ENCODE measurements at places on chromosomes 5 and 9.

DNA sequence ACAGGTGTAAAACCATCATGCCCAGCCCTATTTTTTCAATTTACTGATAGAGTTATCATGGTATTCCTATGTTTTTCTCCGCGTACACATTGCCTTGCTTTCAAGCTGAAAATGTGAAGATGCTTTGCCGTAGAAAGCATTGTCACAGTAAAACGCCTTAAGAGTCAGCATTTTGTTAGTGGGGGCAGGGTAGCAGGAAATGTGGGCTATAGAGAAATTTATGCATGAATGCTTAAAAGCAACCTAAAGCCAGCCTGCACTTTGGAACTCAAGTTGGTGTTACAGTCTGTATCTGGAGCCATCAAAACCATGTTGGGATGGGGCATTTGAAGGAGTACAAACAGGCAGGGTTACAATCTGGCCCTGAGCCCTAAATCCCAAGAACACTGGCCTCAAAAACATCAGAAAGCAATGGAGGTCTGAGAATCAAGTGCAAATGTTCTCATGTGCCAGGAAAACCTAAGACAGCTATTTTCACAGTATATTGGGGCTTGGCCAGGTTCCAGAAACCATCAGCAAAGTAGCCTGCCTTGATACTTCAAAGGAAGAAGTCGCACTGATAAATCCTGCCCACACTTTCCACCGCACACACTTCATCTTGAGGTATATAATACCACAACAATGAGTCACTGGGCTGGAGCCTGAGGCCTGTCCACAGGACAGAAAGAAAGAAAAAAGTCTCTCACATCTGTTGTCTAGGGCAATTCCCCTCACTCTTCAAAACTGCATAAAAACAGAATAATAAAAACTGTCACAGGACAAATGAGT is 313.8 kb downstream of the ENC1 start:
- no peak for DNase-seq

DNA sequence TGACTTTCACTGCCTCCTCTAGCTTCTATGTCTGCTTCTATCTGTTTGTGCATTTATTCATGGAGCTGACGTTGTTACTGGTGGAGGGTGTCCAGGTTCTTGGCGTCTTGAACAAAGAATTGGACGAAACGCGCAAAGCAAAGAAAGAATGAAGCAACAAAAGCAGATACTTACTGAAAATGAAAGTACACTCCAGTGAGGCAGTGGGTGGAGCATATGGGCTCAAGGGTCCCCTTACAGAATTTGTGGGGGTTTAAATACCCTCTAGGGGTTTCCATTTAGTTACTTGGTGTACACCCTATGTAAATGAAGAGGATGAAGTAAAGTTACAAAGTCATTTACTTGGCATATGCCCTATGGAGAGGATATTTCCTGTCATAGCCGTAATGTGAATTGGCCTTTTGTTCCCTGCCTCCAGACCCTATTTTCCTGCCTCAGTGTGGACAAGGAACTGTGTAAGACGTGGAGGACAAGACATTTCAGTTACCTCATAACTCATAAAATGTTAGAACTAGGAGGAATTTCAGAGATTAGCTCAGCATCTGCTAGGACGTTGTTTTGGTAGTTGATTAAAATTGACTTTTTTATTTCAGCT is 3.1 kb downstream of the POLR3G start:
- DNase-seq: no peak

DNA sequence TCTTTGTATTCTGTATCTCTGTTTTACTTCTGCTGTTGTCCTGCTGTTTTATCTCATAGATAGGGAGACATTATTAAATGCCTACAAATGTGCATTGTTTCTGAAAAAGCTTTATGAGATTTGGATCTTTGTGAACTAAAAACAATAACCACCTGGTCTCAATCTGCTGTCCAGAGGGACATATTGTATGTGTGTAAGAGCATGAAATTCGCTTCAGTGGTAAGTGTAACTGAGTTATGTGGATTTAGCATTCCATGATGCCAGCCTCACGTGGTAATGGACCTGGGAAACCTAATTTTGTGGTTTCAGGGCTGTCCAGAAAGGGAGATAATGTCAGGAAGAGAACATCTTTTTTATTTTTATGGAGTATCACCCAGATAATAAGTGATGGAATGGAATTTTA is 119.3 kb downstream of the GDNF start:
- no peak for DNase-seq

GRCh38 chr5:137389042-137389441 is 110.1 kb downstream of the SPOCK1 start:
- no peak for DNase-seq

GRCh38 chr9:113151696-113152630 is 1.2 kb downstream of the SLC31A2 start:
- peak; percentile 51 for DNase-seq

- DNase-seq: no peak
Measured at GRCh38 chr5:167999182-167999581, 292.3 kb upstream of the WWC1 start.

DNA sequence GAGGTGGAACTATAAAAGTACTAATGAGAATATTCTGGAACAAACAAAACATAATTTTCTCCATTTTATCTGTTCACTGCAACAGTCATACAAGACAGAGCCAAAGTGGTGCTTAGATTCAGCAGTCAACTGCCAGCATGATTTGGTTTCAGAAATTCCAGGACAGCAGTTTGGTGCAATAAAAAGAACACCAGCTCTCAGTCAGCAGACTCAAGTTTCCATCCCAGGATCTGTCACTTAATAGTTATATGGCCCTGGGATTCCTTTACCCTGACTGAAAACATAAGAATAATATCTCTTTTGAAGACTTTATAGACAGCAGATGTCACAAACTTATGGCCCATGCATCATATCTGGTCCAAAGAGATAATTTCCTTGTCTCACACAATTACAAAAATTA is 92.8 kb upstream of the RASEF start:
- DNase-seq: no peak

- no peak for DNase-seq
Measured at GRCh38 chr9:70135176-70135575, 91.5 kb downstream of the MAMDC2 start.

GRCh38 chr9:100401042-100401441 is 25.9 kb upstream of the MSANTD3 start:
- DNase-seq: no peak

DNA sequence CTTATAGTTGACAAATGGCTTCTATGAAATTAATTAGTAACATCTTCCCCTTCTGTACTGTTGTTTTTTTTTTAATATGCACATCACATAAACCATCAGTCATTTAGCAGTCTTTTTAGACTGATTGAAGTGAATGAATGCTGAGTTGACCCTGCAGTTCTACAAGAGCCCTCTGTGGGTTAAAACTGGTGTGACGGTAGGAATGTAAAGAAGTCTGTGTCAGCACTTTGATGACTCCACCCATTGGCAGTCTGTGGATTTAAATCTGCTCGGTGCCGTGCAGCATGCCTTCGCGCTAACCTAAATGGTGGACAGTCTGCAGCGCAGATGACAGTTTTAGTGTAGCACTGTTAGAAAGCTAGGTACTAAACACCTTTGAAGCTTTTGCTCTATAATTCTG is 3.1 kb downstream of the GTF3C4 start:
- DNase-seq: no peak

- DNase-seq: no peak
Measured at GRCh38 chr5:148492351-148492750, 108.6 kb downstream of the FBXO38 start.

DNA sequence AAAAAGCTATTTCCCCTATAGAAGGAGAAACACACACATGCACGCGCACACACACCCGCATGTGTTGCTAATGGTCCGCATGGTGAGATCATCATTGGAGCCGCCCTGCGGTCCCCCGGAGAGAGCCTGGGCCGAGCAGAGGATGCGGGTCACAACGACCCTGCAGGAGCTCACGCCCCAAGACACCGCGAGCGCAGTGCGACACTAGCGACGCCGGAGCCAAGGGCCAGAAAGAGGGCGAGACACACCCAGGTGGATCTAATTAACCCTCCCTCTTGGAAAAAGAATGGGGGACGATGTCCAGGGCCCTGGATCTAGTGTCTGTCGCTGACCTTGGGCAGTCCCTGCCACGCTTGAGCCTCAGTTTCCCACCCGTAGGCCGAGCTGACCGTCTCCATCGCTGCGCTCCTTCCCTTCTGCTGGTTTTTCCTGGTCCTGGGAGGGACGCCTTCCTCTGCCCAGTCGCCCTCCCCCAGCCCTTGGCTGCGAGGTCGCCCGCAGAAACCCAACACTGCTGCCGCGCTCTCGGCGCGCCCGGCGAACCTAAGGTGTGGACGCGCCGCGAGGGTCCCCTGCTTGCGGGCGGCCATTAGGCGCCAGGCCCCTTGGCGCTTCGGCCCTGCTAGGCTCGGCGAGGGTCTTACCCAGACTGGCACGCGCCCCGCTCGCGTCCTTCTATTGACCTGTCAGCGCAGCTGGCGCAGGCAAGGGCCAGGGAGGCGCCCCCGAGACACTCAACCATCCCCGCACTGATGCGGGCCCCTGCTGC is 47.5 kb upstream of the RNF20 start:
- peak; percentile 87 for DNase-seq

DNA sequence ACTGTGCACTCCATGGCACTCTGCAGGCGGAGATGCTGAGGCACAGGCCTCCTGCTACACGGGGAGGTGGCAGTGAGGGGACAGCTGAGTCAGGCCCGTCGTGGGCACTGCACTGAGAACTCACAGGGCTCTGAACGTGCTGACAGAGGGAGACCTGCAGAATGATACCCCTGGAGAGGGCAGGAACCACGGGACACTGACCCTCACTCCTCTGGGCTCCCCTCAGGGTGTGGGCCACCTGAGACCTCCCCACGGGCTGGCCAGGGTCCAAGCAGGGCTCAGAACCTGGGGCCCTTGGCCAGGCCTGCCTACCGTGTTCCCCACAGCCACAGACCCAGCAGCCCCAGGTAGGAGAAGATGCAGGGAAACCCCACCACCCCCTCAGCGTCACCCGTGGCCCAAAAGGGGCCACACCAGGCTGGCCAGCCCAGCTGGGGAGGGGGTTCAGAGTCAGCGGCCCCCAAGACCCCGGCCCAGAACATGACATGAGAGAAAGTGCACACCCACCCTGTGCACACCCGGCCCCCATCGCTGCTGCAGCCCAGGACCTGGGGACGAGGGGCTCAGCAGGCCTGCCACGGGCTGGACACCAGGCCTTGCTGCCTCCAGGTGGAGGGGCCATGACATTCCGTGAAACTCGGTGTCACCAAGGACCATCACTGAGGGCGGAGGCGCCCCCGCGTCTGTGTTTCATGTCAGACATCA is 30.9 kb downstream of the GLT6D1 start:
- peak; percentile 83 for DNase-seq

DNA sequence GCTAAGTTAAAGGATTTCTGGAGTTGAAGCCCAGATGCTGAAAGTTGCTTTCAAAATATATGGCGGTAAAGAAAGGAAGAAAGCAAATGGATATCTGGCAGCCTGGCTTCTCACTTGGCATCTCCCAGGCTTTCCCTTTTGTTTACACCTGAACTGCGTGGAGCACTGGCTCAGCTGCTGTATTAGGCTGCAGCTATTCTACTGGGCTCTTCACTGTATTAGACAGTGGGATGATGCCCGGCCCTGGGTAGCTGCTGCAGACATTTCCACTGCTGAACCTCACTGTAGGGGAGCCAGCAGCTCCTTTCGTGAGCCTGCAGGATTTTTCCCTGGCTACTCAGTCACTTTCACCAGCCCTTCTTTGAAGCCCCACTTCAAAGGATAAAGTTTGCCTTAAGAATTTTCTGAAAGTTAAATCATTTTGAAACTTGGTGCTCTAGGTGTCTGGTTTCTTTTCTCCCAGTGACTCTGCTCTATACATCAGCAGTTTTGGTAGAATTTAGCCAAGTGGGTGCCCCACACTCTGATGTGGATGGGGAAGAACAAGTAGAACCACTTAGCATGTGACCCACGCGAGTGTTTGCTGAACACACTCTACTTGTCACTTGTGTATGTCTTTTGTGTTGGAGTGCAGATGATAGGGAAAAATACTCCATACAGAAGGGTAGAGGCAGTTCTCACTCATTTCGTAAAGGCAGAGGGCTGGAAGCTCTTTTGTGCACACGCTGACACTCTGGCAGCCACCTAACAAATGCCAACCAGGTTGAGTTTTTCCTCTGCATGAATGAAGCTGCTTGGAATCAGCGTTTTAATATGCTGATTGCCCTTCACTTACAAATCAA is 49.9 kb downstream of the C9orf152 start:
- no peak for DNase-seq

DNA sequence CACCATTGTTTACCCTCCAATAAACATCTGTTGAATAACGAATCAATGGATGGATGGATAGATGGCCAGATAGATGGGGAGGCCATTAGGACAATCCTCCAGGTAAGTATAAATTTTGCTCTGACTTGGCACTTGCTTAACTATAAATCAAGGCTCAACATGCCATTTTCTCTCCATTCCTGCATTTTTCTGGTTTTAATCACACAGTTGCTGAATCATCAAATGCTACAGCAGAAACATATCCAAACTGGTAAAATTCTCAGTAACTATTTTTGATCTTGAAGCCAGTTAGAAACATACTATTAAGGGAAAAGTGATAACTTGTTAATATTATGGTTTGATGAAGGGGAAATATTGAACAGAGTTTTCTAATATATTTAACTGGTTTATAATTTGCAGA is 71.5 kb upstream of the MTAP start:
- DNase-seq: no peak

- DNase-seq: no peak
Measured at GRCh38 chr9:89751079-89751825, 146.4 kb downstream of the GADD45G start.

DNA sequence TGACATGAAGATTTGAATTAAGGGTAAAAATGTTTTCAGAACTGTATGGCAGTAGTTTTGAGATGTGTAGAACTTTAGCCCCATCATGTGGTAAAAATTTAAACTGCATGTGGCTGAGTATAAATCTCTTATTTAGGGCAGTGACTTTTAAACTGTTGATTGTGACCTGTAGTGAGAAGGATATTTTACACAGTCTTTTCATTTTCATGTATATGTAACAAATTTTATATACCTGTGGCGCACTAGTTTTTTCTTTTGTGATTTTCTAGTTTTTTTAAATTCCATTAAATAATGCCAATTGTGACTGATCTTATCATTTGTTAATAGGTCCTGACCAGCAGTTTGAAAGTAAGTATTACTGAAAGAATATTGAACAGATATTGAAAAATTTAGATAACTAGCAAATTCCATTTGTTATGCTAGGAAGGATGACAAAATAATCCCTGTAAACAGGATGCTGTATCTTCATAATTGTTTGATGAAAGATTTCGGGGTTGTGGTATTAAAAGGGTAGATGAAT is 47.2 kb downstream of the GPBP1 start:
- no peak for DNase-seq
